ENCODE measurements at places on chromosomes 13 and 19.

DNA sequence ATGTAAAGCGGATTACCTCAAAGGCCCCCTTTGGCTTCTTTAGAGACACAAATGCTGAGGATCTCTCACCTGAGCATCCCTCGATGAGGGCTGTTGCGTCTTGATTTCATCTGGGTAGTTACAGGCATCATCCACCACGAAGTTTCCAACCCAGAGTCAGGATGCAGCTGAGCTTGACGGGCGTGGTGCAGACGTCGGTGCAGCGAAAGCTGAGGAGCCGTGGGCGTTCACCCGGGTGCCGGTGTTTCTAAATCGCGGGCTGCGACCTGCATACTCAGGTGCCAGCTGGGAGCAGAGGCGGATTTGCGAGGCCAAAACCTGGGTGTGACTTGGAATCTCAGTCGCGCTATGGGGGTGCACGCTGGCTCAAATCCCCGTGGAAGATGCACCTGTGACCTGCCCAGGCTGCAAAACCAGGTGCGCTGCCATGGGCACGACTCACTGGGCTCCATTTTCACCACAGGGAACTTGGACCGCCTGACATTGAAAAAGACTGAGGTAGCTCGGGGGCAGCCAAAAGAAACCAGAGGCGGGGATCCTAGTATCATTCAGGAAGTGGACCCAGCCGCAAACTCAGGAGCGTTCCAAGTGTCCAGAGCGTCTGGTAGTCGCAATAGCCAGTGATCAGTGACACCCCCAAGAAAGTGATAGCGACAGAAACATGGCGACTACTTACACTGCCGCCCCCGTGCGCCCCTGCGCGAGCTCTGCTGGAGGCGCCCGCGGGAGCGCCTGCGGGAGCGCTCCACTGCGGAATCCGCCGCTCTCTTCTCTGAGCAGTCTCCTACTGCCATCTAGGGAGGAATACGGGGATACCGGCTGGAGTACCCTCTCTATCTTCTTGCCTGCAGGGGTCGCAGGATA lies 36.4 kb upstream of the IGFL4 start:
- peak; percentile 84 for DNase-seq

DNA sequence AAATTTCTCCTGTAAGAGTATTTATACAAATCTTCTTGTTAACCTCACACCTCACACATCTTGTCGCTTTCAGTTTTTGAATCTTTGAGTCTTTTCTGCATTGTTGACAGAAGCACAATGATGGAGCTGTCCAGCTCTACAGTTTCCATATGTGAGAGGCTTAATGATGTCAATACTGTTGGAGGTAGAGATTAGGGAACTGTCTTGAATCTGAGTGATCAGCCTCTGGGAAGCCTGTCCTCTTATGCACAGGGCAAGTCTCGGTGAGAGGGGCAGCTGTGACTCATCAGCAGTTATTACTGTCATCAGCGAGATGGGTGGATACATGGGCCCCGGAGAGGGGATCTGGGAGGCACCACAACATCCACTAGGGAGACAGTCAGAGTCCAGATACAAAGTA lies 4.6 kb upstream of the ITGBL1 start:
- DNase-seq, result no peak

GRCh38 chr19:32349051-32349450 lies 3.6 kb downstream of the ZNF507 start:
- no peak for DNase-seq

DNA sequence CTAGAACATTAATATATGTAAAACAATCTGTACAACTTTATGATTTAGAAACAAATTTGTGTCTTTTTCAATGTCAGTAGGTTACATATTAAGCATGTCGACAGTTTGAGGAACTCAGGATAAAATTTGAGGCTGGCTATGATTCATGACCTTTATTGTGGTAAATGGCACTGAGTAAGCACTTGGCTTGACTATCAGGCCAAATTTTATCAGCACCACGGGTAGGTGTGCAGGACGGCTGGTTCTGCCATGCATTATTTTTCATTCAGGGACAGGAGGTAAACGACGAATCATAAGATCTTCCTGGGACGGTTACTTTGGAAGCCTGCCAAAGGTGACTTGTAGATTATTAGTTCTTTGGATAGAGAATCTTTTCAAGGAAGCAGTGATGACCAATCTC lies 19.9 kb upstream of the CYP4F8 start:
- peak; percentile 62 for DNase-seq

DNA sequence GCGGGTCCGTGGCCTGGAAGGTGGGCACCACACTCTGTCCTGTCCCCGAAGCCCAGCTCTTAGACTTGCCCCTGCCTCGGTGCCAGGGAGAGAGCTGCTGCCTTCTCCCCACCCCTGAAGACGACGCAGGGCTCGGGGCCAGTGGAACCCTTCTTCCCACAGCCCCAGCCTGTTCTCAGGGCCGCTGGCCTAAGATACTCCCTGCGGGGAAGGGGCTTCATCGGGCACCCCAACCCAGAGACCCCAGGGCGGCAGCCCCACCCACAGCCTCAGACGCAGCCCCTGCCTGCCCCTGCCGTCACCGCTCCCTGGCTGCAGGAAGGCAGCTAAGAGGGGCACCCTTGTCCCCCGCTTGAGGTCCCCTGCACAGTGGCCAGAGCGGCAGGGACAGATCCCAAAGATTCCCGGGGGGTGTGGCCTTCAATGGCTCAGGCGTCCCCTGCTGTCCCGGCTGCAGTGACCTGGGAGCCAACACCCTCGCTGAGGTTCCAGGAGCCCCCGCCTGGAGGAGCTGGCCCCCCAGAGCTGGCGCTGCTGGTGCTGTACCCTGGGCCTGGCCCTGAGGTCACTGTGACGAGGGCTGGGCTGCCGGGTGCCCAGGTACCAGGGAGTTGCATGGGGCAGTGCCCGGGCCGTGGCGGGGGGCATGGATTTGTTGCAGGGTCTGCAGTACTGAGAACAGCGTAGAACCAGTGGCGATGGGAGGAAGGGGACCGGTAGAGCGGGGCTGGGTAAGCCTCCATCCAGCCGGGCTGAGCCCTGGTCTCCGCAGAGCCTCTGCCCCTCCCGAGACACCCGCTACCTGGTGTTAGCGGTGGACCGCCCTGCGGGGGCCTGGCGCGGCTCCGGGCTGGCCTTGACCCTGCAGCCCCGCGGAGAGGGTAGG lies 1.0 kb downstream of the AMH start:
- DNase-seq, result no peak

DNA sequence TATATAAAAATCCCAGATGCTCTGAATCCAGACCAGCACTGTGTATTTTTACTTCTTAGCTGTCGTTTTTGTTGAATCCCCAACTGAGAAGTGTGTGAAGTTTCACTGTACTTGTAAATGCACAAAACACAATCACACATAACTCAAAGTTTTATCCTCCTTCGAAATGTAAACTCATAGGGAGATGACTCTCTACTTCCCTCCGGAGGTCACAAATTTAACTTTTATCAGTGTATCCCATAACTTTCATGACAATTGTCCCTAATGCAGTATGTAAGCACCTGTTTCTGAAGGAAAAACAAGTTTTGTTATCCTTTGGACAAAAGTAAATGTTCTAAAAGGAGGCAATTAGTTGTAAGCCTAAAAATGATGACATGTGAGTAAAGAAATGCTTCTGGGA lies 665.0 kb upstream of the SLITRK6 start:
- DNase-seq, result no peak

DNA sequence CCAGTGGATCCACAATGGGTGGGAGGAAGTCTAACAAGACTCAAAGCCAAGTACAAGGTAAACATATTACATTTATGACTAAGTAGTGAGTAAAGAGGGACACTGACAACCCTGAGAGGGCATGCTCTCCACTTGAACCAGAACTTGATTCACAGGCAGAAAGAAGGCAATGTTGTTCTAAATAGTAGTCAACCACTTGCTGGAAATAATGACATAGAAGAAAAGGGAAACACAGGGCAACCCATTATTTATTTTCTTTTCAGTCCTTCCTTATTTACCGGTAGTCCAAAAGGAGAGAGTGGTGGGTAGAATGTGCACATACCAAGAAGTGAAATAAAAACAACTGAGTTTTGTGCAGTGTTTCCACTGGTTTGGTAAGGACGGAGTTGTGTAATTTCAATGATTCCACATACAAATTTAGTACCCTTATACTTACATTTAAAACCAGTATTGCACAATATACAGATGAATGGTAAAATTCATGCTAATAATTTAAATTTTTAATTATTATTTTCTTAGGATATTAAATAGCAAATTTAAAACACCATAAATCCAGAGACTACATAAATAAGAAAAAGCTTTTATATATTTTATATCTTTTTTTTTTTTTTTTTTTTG lies 65.9 kb downstream of the ENOX1 start:
- DNase-seq, result no peak

All from suppressor macrophage treated with lipopolysaccharide for 4 hours (primary cell).